ENCODE measurements at places on chromosomes 16 and 17.

DNA sequence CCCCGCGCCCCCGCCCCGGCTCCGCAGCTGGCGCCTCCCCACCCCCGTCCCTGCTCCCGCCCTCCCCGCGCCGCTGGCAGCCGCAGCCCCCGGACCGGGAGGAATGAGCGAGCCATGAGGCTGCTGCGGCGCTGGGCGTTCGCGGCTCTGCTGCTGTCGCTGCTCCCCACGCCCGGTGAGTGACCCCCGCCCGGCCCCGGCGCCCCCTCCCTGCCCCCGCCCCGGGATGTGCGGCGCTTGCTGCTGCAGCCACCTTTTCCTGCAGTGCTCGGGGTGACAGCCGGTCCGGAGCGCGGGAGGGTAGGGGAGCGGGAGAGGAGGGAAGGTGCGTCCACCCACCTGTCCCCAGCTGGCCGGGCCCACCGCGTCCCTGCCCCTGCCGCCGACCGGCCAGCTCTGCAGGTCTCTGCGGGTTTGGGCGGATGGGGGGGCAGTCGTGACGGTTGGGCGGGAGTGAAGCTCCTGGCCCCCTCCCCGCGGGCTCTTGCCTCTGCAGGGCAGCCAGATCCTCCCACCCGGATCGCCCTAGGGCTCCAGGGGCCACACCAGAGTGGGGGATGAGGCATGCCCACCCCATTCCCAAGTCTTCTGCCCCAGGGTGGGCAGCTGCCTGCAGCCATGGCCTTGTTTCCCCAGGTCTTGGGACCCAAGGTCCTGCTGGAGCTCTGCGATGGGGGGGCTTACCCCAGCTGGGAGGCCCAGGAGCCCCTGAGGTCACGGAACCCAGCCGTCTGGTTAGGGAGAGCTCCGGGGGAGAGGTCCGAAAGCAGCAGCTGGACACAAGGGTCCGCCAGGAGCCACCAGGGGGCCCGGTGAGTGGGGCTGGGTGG is 513 bp downstream of the ADAM11 start:
- DNase-seq: peak; percentile 18
- H3K4me1 ChIP-seq: no peaks in the 10 kb centered on the region
- H3K27me3 ChIP-seq: peaks cover 25% of the 10 kb centered on the region
- H3K4me3 ChIP-seq: no peak overlapping the region

GRCh38 chr16:30569746-30570635 is 1.5 kb downstream of the ZNF688 start:
- H3K4me1 ChIP-seq: peaks cover 54% of the 10 kb centered on the region
- no peak for DNase-seq

- no peaks in the 10 kb centered on the region for H3K36me3 ChIP-seq
- H3K4me3 ChIP-seq: peak overlapping the region; percentile 75
- no peaks in the 10 kb centered on the region for H3K27me3 ChIP-seq
- H3K27ac ChIP-seq: peak overlapping the region; percentile 61
These were observed 1.5 kb downstream of the CFAP20 start for GRCh38 chr16:58127634-58128033.

DNA sequence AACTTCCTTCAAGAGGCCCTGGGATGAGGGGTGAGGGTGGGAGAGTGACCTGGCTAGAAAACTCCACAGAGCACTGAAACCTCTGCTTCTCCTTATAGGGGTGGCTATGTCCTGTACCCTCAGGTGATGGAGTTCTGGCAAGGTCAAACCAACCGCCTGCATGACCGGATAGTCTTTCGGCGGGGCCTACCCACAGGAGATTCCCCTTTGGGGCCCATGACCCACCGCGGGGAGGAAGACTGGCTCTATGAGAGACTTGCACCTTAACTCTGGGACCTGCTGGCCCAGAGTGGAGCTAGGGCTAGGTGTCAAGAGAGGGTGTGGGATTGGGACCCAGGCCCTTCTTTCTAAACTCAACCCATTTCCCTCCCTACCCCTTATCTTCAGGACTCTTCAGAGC is 5.1 kb downstream of the PNPO start:
- DNase-seq: no peak
- H3K4me1 ChIP-seq: peaks cover 62% of the 10 kb centered on the region
- H3K4me3 ChIP-seq: no peak overlapping the region
- no peaks in the 10 kb centered on the region for H3K27me3 ChIP-seq
- H3K36me3 ChIP-seq: peaks cover 41% of the 10 kb centered on the region
- no peak overlapping the region for H3K27ac ChIP-seq

Data from activated CD4-positive, alpha-beta T cell treated with anti-CD3 and anti-CD28 coated beads for 36 hours (primary cell).